ENCODE measurements at places on chromosomes 2 and 18. TPM values are rescaled to one million over a fixed set of nuclear protein-coding genes. Genes with fewer than 3 reads are reported as not detected.
A peak's percentile ranks its signal among the peaks of the same experiment; 100 is the strongest.

DNA sequence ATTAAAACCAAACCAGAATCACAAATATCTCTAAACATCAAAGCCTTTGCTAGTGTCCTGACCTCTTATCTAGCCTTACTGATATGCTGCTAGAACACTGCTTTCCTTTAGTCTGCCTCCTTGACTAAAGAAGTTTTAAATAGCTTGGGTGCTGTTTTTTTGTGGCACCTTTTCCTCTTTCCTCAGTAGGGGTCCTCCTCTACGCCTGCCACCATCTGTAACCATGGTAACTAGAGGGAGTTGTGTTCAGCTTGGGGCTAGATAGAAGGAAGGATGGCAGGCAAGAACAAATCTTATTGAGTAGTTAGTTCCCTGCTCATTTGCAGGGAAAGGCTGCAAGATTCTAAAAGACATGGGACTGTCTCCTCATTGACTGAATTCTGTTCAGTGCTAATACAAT is 86.0 kb downstream of the TAF4B start:
- DNase-seq = peak; percentile 6

DNA sequence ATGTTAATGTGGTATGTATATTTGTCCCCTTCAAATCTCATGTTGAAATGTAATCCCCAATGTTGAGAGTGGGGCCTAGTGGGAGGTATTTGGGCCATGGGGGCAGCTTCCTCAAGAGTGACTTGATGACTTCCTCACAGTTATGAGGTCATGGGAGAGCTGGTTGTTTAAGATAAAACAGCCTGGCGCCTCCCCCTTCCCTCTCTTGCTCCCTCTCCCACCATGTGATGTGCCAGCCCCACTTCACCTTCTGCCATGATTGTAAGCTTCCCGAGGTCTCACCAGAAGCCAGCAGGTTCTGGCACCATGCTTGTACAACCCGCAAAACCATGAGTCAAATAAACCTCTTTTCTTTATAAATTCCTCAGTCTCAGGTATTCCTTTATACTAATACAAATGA is 258.3 kb upstream of the POU3F3 start:
- DNase-seq = no peak

- DNase-seq = no peak
Observed at GRCh38 chr18:68041327-68041726, 524.8 kb upstream of the DSEL start.

- no peak for DNase-seq
Observed at GRCh38 chr2:190569994-190570755, 35.7 kb upstream of the NEMP2 start.

DNA sequence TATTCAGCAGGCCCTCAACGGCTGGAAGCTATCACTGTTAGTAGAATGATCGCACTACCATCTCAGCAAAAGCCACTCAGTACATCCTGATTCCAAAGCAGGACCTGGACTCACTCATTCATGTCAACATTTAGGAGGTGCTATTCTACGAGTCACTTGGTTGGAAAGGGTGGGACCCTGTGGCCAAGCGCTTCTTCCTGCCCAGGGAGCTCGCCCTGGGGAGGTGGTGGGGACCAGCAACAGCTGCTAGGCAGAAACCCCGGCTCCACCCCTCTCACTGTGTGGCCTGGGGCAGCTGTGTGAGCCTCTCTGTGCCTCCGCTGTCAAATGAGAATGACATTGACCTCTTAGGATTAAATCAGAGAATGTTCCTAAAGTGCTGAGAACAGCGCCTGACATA is 231.4 kb downstream of the EIPR1 start:
- DNase-seq = no peak

The RPRM gene
- total RNA-seq = 92.3 TPM

The ATOH8 gene
- total RNA-seq = 1.1 TPM

Data from H7 (cell line).